ENCODE measurements at places on chromosomes 3 and 15.
A peak's percentile ranks its signal among the peaks of the same experiment; 100 is the strongest.

DNA sequence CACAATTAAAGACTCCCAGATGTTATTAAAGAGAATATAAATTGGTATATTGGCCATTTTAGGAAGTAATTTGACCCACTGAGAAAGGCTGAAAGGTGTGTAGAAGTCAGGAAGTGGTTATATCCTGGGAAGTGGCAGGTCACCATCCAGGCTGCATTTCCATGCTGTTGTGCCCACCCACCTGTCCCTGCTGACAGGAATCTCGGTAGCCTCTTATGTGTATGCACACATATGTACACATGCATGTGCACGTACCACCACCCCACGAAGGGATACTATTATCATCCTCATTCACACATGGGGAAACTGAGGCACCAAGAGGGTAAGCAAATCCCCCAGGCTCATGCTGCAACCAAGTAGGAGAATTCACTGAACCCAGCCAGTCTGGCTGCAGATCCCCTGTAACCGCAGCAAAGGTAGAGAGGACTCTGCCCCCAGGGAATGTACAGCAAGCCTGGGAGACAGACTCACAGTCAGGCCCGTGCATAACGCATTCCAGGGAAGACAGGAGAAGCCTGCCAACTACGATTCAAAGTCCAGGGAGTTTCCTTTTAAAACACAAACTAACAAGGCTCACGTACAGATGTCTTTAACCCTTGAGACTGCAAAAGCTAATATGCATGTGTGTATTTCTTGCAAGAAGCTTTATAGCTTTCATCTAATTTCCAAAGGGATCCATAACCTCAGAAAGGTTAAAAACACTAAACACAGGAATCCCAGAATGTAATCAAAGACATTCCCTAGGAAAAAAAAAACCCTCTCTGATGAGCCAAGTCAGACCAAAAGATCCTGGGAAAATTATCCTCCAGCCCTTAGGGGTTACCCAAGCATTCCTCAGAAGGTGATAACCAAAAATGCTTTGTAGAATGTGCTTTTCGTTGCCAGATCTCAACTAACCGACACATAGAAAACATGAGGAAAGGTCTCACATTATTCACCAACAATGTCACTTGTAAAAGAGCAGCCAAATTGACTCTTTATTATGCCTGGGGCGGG lies 129.6 kb downstream of the ADAMTS17 start:
- no peak for DNase-seq

DNA sequence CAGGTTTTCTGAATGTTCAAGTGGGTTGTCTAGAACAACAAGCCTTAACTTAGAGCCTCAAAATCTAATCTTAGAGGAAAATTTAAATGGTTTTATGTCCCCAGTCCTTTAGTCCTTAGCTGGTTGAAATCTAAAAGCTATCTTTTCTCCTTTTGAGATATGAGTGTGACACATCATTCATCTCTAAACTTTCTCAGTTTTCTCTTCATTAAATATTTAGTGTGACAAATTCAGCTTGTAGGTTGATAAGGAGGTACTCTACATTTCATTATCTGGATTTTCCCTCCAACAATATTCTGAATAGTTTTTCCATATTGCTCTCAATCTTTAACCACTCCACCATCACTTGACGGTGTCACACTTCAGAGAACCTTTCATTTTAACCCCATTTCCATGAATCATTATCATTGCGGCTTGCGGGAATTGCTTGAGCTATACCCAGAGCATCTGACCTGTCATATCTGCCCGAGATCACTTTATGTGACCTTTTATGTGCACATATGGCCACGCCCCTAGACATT lies 16.1 kb upstream of the ATP8B4 start:
- no peak for DNase-seq

- no peak for DNase-seq
Observed at GRCh38 chr3:95715128-95715527, 1099.3 kb upstream of the EPHA6 start.

DNA sequence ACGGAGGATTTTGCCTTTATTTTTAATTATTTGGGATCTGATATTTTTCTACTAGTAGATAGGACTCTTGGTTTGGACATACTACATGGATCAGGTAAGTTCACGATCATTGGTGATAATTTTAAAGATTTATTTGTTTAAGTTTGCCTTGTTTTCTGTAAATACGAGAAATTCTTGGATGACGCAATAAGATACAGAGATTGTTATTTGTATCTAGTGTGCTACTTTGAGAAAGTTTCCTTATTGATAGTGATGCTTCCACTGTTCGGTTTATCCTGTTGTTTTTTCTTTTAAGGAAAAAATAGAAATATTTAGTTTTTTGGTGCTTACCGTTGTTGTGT lies 577 bp downstream of the CHD2 start:
- no peak for DNase-seq

DNA sequence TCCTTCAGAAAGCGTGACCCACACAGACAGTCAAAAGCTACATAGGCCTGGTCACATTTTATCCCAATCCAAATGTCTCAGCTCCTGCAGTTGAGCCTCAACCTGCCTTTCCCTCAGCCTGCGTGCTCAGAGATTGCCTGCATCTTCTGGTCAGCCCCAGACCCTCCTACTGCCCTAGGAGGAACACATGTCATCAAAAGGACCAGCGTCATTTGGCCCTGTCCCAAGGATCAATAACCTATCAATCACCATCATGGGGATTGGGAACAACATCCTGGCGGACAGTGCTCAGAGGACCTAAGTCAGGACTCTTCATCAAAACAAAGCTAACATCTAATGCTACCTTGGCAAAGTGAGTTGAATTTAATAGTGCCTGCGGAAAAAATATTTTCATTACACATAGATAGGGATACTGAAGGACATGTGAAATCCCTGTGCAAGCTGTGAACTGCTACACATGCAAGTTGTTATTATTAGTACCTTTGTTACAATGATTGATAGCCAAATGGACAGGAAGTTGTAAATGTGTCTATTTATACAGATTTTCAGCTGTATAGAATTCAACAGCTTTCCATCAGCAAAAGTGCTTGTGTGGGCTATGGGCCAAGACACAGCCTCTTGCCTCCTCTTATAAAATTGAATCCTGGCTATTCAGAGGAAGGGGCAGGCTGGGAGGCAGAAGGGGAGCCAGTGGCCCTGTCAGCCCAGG lies 47.7 kb downstream of the UMPS start:
- no peak for DNase-seq

DNA sequence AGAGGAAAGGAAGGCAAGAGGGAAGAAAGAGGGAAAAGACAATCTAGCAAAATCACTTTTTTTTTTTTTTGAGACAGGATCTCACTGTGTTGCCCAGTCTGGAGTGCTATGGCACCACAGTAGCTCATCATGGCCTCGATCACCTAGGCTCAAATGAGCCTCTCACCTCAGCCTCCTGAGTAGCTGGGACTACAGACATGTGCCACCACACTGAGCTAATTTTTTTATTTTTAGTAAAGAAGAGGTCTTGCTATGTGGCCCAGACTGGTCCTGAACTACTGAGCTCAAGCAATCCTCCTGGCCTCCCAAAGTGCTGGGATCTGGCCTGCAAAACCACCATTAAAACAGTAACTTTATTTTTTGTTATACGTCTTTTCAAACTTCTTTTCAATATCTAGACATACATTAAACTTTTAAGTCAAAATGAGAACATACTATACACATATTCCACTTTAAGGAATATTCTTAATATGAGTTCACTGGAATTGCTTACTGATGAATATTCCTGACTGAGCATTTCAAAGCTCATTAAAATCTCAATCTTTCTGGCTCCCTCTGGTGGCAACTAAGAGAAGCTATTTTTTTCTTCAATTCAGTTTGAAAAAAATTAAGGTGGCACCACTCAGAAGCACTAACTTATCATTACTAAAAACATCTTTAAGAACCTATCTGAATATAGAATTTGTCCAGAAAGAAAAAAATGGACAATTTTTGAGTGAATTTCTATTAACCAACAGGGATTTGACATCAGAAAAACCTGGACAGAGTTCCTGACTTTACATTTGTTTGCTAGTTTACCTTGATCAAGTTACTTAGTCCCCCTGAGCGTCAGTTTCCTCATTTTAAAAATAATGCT lies 40.9 kb downstream of the UACA start:
- no peak for DNase-seq

DNA sequence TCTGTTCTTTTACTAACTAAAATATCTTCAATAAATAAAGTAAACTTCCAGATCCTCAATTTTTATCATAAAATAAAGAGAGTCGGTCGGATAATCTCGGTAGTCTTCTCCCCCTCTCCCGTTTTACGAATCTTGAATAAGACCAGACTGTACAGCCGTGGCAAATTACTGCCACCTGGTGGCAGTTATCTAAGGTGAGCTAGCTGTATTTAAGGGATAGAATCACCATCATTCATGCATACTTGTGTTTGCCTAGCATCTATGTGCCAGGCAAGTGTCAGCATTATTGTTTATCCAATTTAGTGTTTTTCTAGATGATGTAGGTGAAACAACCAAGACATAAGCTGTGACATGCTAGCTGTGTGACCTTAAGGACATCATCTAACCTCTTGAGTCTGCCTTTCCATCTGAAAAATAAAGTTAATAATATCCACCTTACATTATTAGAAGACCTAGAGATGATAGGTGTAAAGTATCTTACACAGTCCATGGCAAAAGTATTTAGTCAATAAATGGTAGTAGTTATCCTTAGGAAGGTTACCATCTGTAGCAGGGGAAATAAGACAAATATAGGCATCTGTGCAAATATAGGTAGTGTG lies 21.3 kb downstream of the DUT start:
- DNase-seq: peak; percentile 51

DNA sequence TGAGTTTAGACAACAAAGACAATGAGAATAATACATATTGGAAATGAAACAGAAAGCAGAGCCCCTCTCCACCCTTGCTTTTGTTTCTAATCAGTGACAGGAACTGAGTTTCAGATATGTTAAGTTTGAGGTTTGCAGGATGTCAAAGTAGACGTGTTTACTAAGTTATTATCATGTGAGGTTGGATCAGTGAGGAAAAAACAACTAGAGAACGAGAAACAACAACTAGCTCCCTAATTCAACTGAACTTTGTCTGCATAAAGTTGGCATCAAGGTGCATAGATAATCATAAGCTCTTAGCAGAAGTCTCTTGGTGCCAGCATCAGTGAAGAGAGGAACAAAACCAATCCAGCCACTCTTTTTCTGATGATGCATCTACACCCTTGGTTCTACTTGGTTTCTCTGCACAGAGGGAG lies 491.1 kb upstream of the NR2F2 start:
- DNase-seq: no peak

DNA sequence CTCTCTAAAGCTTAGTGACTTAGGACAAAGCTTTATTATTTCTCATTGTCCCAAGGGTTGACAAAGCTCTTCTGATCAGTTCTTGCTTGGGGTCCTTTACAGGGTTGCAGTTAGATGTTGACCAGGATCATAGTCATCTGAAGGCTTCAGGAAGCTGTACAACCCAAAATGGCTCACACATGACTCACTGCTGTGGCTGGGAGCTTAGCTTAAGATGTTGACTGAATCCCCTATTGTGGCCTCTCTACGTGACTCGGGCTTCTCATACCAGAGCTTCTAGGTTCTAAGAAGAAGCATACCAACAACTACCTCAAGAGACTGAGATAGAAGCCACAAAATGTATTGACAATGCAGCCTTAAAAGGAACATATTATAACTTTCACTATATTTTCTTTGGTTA lies 569.6 kb upstream of the ROBO2 start:
- DNase-seq: no peak
